ENCODE measurements at places on chromosomes 2 and 18.

- no peak for DNase-seq
These were observed 32.5 kb upstream of the ACAA2 start for GRCh38 chr18:49845629-49846360.

DNA sequence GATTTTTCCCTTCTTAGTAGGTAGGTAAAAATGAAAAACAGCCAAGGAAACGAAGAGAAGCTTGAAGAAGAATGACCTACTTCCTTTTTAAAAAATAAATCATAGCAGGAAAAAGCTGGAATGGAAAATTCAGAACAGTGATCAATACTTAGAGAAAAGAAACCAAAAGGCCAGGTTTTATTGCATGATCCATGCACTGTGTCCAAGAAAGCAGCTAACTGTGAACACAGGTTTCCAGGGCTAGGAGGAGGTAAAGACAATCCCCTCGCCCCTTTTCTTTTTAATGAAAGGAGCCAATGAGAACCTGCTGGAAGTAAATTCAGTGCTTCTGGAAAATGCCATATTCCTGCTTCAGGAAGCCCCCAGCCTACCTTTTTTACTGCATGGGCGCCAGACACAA is 47.2 kb downstream of the BOD1L2 start:
- DNase-seq, result no peak

- DNase-seq, result no peak
These were observed 85.9 kb upstream of the IL1R2 start for GRCh38 chr2:101905746-101906336.

GRCh38 chr2:164910101-164910899 is 45.0 kb downstream of the SLC38A11 start:
- DNase-seq, result no peak

DNA sequence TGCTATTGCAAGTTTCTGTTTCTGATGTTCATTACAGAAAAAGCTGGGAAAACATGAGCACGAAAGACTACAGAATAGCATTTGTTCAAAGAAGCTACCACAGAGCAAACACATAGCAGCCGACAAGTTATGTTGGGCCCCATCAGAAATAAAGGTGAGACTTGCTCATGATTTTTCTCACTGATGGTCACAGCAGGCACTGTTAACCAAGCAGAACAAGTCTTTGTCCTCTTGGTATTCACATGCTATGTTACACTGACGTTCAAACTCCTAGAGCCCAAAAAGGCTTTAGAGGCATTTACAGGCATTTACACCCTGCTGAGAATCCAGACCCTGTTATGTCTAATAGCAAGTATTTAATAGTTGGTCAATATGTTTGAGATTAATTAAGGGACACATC is 235.0 kb upstream of the HNMT start:
- DNase-seq, result no peak

DNA sequence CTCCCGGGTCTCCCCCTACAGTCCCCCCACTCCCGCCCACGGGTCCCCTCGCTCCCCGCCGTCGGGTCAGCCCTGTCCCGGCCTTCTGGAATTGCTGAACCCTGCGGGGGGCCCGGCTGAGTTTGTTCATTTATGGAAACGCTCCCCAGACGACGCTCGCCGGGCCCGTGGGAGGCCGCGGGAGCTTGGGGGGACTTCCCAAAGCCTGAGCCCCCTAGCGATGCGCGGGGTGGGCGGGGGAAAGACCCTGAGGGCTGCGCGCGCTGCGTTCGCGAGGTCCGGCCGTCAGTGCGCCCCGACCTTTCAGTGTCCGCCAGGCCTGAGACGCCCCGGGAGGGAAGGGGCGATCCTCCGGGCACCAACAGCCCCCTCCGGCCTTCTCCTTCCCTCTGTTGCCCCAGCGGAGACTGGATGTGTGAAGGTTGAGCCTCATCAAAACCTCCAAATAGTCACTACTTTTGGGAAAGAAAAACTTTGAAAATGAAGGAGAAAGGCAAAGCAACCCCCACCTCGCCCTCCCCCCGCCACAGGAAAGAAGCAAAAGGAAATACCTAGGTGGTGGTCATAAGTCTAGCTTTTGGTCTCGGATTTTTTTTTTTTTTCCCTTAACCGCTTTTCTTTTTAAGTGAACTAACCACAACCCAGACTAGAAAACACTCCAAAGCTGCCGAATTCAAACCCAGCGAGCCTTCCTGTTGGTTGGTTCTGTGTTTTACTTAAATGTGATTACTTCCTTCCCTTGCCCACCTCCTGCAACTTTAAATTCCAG is 509 bp upstream of the CYS1 start:
- DNase-seq, result peak; percentile 11

All from CD4-positive, alpha-beta T cell treated with Interleukin-6 for 4 hours (primary cell).